ELR (cell line): ENCODE measurements at places on chromosomes 12 and 14.

DNA sequence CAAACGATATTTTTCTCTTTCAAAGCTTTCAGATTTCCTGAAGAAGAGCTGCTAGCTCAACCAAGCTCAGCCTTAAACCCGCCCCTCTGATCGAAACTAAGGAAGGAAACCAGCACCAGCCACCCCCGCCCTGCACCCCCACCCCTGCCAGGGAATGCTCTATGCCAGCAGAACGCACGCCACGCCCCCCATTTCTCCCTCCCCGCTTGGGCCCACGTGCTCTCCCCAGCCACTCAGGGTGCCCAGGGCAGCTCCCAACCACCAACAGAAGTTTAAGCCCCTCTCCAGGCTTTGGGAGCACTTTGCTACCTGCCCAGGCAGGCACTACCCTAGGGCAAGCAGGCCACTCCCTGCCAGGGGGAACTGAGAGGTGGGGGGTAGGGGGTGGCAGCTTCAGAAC lies 18.8 kb upstream of the KRT78 start:
- no peak for DNase-seq

- peak; percentile 48 for DNase-seq
Measured at GRCh38 chr12:108939594-108939993, 59.7 kb downstream of the DAO start.

DNA sequence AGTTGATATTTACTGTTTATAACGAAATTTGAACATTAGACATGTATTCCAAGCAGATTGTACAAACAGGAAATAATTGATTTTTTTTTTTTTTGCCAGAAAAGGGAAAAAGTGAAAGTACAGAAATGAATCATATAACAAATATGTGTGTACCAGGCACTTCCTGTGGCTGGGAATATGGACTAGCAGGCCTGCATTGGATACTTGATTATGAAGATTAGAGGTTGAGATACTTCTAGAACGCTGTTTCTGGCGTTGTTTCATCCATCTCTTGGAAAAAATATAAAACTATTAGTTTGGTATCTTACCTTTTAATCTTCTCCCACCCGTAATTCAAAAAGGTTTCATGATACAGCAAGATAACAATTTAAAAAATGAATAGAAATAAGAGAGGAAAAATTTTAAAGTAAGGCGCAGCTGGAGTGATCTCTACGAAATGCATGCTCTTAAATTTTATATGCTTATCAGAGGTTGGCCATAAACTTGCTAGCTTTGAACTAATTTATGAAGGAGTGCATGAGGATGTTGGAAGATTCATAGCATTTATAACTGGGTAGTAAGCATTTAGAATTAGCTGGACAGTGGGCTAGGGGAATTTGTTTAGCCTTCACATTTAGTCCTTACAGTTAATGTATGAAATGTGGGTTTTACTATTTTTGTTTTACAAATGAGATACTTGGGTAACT lies 90.8 kb downstream of the AEBP2 start:
- DNase-seq = peak; percentile 79

GRCh38 chr14:95833429-95833828 lies 43.2 kb upstream of the TUNAR start:
- DNase-seq = peak; percentile 8

- peak; percentile 91 for DNase-seq
Measured at GRCh38 chr14:67943947-67944346, 124.4 kb downstream of the RAD51B start.

GRCh38 chr14:20415782-20416206 lies 2.5 kb upstream of the TEP1 start:
- peak; percentile 67 for DNase-seq

GRCh38 chr14:73245480-73246325 lies 8.4 kb downstream of the PAPLN start:
- peak; percentile 68 for DNase-seq

DNA sequence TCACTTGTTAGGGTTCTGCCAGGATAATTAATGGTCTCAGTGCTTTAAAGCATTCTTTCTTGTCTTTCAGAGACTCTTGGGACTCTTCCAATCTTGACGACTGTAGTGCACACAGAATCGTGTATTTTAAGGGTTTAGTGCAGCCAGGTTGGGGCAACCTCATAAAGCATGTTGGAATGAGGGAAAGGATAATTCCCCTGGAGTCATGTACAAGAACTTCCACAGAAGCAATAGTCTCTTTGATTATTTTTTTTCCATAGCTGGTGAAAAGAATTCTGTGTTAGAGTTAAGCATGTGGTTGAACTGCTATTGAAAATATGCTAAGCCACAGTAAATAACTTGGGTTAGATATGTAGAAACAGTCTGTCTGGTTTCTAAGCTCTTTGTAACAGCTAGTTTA lies 246.8 kb upstream of the DAAM1 start:
- DNase-seq = no peak

- DNase-seq = no peak
Measured at GRCh38 chr12:107655281-107656065, 30.1 kb upstream of the PWP1 start.

- DNase-seq = no peak
Measured at GRCh38 chr14:102464846-102465341, 44.7 kb downstream of the ANKRD9 start.

DNA sequence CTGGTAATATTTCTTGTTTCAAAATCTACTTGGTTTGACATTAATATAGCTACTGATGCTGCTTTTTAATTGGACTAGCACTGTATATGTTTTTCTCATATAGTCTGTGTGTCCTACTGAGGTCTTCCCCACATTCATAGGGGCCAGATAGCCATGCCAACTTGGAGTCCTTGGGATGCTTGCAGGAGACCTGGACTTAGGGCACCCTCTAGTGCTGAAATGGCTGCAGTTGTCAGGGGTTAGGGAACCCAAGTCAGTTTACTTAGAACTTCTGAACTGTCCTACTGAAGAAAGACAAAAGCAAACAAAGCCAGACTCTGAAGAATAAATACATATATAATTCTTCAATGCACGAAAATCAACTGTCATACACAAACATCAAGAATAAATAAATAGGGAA lies 279.9 kb upstream of the SYT1 start:
- peak; percentile 57 for DNase-seq

GRCh38 chr12:132881818-132882217 lies 5.6 kb downstream of the CHFR start:
- DNase-seq = no peak

GRCh38 chr12:1205512-1206060 lies 214.6 kb downstream of the ERC1 start:
- DNase-seq = peak; percentile 52

DNA sequence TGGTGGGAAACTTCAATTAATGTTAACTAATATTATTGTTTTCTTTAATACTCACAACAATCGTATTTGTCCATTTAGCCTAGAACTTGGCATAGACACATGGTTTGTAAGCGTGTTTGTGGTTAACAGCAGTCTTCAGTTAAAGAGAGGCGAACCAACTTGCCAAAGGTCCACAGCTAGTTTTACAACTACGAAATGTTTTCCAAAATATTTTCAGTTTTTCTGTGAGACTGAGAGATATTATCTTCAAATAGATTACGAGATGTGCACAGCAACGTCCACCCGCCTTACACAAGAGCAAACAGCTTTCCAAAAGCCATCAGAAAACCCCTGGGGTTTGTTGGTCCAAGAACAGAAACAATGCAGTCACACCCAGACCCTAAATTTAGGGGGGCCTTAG lies 58.6 kb upstream of the RASSF3 start:
- no peak for DNase-seq

DNA sequence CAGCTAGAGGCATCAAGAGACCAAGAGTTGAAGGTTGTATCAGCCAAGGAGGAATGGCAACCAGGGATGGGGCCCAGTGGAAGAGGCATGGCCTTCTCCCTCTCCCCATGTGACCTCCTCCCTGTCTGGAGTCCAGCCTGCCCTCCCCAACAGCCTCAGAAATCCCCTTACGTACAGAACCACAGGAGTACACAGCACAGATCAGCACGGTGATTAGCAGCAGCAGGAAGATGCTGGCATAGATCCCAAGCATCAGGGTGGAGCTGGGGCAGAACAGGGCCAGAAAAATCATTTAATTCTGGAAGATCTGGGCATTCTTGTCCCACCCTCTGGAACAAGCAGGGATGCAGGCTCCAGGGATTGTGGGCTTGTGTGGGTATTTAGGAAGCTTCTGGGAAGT lies 14.4 kb downstream of the ADCY6 start:
- DNase-seq = no peak

DNA sequence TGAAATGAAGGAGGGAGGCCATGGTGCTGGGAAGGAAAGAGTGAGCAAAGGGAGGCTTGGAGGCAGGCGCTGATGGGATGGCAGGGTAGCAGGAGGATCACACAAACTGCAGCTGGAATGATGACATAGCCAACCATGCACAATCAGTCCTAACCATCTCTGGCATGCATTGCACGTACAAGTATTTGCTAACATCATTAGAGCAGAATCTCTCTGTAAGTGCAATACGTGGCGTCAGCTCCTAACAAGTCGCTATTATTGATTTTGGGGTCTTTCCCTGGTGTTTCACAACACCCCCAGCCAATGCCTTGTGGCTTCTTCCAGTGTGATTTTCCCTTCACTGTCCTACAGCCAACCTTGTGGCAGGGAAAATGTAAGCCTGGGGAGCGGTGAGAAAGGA lies 18.5 kb downstream of the BDKRB1 start:
- no peak for DNase-seq

GRCh38 chr12:88866881-88867280 lies 286.6 kb upstream of the KITLG start:
- DNase-seq = no peak

DNA sequence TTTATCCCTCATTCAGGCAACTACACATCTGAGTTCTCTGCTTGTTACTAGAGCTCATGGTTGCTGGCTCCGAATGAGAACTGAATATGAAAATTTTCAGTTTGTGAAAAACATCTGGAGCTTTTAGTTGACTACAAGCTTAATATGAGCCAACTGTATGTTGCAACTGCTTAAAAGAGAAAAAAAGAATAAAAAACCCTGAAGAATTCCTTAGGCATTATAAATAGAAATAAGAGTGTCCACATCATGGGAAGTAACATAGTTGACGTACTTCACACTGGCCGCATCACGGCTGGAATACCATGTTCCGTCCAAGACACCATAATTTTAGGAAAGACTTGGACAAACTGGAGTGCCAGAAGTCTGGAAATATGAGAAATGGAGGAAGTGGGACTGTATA lies 57.9 kb downstream of the PDE3A start:
- DNase-seq = no peak

- DNase-seq = peak; percentile 54
Measured at GRCh38 chr12:77152623-77153193, 87.3 kb upstream of the E2F7 start.

GRCh38 chr14:23614395-23614828 lies 21.8 kb upstream of the DHRS2 start:
- DNase-seq = no peak

- no peak for DNase-seq
Measured at GRCh38 chr14:77790566-77791224, 9.2 kb upstream of the ADCK1 start.

DNA sequence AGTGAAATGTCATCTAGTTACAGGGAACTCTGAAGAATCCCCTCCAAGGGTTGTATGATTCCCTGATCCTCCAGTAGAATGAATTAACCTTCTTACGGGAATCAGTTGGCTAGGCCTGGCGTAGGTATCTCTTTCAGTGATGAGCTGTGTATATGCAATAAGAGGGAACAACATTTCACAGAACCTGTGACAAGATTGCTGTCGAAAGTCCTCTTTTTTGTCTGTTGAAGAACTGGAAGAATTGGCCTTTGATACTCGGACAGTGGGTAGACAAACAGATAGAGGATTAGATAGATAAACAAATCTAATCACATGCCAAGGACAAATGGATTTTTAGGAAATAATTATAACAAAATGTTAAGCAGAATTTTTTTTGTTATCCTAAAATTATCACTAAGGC lies 184.6 kb downstream of the MDGA2 start:
- DNase-seq = no peak

GRCh38 chr14:104081261-104081835 lies 4.2 kb upstream of the ASPG start:
- no peak for DNase-seq

- no peak for DNase-seq
Measured at GRCh38 chr14:30179381-30180130, 251.9 kb upstream of the PRKD1 start.

- no peak for DNase-seq
Measured at GRCh38 chr14:69500736-69501135, 16.2 kb downstream of the PLEKHD1 start.

- DNase-seq = no peak
Measured at GRCh38 chr14:64725261-64725815, 21.1 kb downstream of the PLEKHG3 start.

GRCh38 chr12:31780096-31780495 lies 51.3 kb upstream of the AMN1 start:
- DNase-seq = no peak

DNA sequence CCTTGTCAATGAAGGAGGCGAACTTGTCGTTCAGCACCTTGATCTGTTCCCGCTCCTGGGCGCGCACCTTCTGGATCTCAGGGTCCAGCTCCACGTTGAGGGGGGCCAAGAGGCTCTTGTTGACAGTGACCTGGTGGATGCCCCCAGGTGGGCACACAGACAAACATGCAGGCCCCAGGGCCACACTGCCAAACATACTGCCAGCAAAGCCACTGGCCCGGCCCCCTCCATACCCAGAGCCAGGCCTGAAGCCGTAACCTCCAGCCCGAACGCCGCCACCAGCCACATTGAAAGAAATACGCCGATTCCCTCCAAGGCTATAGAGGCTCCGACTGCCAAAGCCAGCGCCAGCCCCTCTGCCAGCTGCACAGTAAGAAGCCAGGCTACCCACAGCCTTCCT lies 337 bp downstream of the KRT74 start:
- DNase-seq = no peak

DNA sequence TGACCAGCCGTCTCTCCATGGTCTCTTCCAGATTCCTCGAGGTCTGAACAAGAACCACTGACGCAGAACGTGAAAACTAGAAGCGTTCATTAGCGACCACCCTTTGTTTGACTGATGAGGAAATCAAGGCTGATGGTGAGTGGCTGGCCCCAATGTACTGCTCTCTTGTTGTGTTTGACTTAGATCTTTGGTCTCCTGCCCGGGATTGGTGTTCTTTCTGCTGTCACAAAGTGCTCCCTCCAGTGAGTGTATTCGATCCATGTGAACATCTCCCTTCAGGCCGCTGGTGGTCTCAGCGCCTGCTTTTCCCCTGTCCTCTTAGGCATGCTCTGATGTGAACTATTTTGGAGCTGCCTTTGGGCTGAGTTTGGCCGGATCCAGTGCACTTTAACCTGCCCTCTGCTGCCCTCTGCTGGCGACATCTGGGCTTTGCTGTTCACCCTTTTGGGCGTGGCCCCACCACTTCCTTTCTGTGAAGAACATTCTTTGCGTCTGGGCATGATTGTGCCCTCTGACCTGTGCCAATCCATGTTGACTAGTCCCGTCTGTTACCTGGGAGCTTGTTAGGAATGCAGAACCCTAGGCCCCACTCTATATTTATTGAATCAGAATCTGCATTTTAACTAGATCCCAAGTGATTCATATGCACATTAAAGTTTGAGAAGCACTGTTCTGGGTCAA lies 279.1 kb downstream of the TTC6 start:
- DNase-seq = peak; percentile 75
